T-helper 9 cell (primary cell): ENCODE measurements at places on chromosomes 1 and 21.

GRCh38 chr1:245604979-245605378 lies 450.2 kb downstream of the KIF26B start:
- DNase-seq, result no peak

GRCh38 chr1:21244986-21245687 lies 45.1 kb downstream of the ECE1 start:
- DNase-seq, result no peak

GRCh38 chr1:233379869-233380438 lies 52.4 kb downstream of the MAP3K21 start:
- DNase-seq, result no peak

GRCh38 chr1:87329526-87330056 lies 911 bp downstream of the LMO4 start:
- no peak for DNase-seq

DNA sequence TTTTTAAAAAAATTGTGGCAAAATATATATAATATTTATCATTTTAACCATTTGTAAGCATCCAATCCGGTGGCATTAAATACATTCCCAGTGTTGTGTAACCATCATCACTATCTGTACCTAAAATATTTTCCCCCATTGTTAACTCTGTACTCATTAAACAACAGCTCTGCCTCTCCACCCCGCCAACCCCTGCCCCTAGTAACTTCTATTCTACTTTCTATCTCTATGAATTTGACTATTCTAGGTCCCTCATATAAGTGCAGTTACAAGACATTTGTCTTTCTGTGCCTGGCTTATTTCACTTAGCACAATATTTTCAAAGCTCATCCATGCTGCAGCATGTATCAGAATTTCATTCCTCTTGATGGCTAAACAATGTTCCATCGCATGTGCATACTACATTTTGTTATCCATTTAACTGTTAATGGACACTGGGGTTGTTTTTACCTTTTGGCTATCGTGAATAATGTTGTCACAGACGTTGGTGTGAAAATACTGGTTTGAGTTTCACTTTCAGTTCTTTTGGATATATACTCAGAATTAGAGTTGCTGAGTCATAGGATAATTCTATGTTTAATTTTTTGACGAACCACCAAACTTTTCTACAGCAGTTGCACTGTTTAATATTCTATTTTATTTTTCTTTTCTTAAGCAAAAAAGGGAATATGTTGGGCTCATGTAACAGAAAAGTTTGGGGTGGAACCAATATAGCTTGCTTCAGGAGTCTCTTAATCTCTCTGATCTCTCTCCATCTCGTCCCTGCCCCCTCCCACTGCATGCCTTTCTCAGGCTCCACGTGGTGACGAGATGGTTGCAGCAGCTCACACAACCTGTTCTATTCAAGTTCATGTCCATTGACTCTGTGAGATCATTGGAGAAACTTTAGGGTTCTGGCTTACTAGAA lies 25.2 kb upstream of the RCAN1 start:
- no peak for DNase-seq

DNA sequence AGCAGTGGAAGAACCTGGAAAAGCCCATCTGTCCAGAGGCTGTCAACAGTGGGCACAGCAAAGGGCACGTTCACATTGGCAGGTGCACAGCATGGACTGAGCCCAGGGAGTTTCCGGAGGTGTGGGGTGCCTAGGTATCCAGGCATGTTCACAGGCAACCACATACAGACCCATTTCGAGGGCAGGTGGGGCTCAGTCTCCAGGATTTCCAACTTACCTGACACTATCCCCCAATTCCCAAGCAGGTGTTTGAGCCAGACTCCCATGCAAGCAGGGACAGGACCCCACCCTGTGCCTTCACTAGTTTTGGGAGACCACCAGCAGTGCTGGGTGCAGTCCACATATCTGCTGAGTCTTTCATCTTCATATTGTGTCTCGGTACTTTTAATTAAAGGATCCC lies 65.0 kb upstream of the IRF2BP2 start:
- DNase-seq, result no peak
